ENCODE measurements at places on chromosomes 6 and 20.

DNA sequence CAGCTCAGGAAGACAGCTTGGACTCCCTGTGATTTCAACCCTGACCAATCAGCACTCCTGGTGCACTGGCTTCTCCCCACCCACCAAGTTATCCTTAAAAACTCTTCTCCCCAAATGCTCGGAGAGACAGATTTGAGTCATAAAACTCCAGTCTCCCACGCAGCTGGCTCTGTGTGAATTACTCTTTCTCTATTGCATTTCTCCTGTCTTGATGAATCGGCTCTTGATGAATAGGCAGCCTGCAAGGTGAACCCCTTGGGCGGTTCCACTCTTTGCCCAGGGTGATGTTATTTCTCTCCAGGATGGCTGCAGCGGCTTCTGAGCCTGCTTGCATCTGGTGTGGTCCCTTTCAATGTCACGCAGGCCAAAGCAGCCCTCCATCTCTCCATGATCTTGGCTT is 12.4 kb downstream of the SLC52A3 start:
- DNase-seq = no peak

GRCh38 chr6:33431880-33432541 is 12.1 kb downstream of the SYNGAP1 start:
- no peak for DNase-seq

- DNase-seq = no peak
Measured at GRCh38 chr6:151130329-151130728, 109.4 kb upstream of the AKAP12 start.

DNA sequence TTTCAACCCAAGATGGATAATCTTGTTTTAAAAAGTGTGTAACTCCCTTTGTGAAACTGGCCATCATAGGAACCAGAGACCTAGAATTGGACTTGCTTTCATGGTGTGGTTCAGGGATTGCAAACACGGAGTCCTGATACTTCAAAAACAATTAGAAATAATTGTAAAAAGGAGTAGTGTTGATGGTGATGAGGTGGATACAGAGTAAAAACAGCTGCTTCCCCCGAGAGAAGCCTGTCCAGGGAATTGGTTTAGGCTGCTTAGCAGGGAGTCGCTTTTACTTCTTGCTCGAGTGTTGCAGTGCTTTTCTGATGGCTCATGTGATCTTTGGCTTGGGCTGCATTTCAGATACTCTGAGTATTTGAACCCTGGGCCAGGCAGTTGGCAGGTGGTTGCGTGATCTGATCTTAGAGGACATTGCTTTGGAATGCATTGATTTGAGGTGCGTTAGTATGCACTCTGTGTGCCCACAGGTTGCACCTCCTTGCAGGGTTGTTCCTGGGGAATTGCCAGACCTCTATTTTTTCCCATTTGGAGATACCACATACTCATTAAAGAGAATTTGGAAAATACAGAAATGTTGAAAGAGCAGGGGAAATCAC is 19.5 kb downstream of the KIF3B start:
- no peak for DNase-seq

DNA sequence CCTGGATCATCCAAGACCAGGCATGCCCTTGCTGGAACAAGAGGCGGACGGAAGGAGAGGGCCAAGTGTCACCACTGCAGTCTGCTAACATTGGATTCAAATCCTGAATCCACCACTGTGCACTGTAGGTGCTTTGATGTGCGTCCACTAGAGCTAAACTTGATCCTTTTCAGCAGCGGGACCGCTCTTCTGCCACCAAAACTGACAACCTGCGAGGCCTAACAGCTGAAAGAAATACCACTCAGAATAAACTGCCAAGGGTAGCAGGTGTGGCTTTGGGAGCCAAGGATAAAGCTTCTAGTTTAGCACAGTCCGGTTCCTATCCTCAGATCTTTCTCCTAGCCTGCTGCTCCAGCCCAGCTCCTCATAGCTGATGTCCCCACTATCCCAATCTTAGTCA is 108.0 kb downstream of the ATXN1 start:
- no peak for DNase-seq

DNA sequence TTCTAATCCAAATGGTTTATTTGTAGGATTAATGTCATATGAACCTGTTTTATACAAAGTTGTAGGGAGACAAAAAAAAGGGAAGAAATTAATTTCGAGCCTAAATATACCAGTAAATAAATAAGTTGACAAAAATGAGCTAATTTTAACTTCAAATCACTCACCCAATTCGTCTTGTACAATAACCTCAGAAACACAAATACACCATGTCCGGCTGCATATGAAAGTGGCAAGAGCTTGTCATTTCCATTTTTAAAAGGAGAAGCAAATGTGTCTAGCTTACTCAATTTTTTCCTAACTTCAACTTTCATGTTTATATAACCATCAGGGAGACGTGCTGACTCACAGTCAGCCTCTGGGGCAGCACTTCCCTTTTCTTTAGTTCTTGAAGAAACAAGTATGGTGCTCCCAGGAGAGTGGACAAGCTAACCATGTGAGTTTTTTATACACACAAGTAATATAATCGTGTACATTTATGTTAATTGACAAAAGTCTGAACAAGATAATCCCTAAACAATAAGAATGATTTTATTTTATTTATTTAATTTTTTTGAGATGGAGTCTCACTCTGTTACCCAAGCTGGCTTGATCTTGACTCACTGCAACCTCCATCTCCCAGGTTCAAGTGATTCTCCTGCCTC is 55.5 kb upstream of the SGK1 start:
- DNase-seq = no peak

DNA sequence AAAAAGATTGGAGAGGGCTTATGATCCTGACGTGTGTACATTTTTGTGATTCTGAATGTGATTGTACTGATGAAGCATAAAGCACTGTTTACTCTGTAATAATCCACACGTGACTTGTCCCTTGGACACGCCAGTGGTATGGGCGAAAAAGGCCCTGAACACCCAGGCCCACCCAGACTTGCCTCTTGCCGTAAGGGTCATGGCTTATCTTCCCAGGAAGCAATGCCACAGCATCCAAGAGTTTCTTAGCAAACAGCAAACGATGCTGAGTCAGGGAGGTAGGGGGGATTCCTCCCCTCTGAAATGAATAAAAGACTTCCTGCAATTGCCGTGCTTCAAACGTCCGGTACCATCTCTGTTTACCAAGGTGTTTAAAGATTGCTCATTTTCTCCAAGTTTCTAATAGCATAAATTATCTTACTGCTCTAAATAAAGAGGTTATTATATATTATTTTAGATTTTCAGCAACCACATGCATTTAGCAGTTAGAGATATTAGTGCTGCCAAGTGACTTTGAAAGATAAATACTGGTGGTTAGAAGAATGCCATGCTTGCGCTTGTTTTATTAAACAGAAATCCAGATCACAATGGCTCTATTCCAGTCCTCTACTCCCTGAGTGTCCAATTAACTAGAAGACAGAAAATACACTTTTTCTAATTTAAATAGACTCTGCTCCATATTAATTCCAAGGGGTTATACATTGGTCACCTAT is 212.8 kb upstream of the CST7 start:
- DNase-seq = no peak

GRCh38 chr6:11766589-11767450 is 11.8 kb downstream of the ADTRP start:
- no peak for DNase-seq

DNA sequence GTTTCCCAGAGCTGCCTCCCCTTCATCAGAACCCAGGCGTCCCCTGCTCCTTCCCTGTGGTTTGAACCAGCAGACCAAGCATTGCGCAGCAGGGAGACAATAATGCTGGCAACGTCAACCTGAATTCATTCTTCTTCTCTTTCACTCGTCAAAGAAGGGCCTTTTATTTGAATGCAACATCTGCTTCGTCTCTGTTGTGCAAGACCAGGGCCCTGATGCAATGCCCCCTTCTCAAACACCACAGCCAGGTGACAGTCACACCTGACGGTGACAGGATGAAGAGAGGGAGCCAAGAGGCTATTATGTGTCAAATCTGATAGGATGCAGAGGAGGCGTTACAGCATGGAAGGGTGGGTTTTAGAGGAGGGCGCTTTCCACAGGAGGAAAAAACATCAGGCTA is 8.0 kb downstream of the INSM1 start:
- DNase-seq = no peak

- no peak for DNase-seq
Measured at GRCh38 chr6:3795836-3796718, 44.6 kb upstream of the PXDC1 start.

- no peak for DNase-seq
Measured at GRCh38 chr6:39298061-39298460, 16.2 kb downstream of the KCNK17 start.

GRCh38 chr6:112434896-112435435 is 87.8 kb downstream of the RFPL4B start:
- DNase-seq = no peak

GRCh38 chr20:57774951-57775350 is 65.1 kb upstream of the PMEPA1 start:
- DNase-seq = no peak

- no peak for DNase-seq
Measured at GRCh38 chr20:48776306-48776705, 51.5 kb downstream of the PREX1 start.

- DNase-seq = no peak
Measured at GRCh38 chr6:54037277-54037779, 73.9 kb upstream of the MLIP start.

GRCh38 chr6:20370393-20370792 is 31.3 kb upstream of the E2F3 start:
- no peak for DNase-seq
